ENCODE measurements at places on chromosomes 13 and 19.

- DNase-seq = no peak
These were observed 304.0 kb downstream of the SPRY2 start for GRCh38 chr13:80036845-80037504.

GRCh38 chr13:26228096-26228495 lies 6.0 kb upstream of the RNF6 start:
- no peak for DNase-seq

DNA sequence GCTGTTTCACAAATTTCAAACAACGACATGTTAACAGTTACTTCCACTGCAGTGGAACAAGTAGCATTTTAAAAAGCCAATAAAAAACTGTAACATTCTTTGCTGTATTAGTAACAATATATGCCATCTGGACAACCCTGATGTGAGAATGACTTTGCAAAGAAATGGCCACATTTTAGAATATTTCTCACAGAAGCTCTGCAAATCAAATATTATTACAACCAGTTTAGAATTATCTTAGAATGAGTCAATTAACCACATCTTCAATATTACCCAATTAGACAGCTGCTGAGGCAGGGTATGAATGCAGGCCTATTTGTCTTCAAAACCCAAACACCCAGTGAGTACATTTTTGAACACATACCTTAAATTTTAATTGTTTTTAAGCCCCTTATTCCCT lies 3.2 kb downstream of the ZNF699 start:
- peak; percentile 18 for DNase-seq

DNA sequence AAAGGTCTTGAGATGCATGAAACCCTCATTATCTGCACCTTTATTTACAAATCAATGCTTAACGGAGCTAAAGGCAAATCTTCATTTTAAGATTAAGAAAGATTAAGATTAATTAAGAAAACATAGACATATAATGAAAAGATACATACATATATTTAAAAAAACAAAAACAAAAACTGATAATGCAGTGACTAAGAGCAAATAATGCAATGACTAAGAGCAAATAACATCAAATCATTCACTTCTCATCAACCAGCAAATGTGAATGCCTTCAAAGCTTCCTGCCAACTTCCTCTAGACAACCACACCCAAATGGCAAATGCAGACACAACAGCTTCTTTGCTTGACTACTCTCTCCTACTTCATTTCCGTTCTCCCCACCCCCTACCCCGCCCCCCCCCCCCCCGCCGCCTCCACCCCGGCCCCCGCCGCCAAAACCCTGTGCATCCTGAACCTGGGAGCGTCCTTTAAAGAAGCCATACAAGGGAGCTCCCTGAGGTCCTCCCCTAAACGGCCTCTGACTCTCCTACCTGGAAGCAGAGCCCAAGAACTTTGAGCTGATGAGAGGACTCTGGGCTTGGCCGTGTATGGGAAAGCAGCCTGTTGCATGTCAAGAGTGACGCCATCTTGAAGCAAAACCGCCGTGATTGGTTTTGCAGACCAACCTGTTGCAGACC lies 24.5 kb downstream of the TEX101 start:
- DNase-seq = peak; percentile 45

- no peak for DNase-seq
These were observed 28.0 kb upstream of the WASF3 start for GRCh38 chr13:26529441-26529840.

GRCh38 chr19:38395381-38396114 lies 7.1 kb downstream of the SPRED3 start:
- no peak for DNase-seq

DNA sequence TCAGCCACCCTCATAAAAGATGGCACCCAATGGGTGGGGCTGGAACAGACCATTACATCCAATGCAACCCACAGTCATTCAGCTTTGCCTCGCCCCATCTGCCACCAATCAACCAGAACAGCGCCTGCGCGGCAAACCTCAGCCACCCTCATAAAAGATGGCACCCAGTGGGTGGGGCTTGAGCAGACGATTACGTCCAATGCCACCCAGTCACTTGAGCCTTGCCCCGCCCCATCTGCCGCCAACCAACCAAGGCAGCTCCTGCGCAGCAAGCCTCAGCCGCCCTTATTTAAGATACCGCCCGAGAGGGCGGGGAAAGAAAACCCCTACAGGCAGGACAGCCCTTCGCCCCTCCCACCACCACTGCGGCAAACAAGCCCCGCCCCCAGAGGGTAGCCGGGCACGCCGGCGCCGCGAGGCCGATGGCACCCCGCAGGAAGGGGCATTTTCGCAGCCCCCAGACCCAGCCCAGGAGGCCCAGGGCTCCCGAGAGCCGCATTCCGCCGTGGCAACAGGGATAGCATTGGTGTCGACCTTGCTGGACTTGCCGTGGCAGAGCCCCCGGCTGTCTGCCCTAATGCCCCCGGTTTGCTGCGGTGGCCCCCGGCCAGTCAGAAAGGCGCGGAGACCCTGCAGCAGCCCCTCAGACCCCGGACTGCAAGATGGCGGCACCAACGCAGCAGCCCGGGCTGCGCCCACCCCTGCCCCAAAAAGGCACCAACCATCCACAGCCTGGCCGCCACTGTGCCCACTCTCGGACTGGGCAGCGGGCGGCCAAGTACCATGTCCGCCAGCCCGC lies 675 bp downstream of the PEG3 start:
- no peak for DNase-seq

DNA sequence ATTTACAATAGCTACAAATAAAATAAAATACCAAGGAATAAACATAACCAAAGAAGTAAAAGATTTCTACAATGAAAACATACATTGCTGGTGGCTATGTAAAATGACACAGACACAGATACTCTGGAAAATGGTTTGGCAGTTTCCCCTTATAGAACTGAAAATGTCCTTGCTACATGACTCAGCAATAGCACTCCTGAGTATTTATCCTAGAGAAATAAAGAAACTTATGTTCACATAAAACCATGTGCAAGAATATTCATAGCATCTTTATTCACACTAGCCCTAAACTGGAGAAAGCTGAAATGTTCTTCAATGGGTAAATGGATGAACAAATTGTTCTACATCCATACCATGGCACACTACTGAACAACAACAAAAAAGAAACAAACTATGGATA lies 100.2 kb upstream of the RFC3 start:
- DNase-seq = no peak

Measured in SW 1271 (cell line).